ENCODE measurements at places on chromosomes 6 and 20. TPM values are rescaled to one million over a fixed set of nuclear protein-coding genes. Genes with fewer than 3 reads are reported as not detected.

KHDC1 gene
- 3.5 TPM for total RNA-seq

PBX2 gene
- 19.7 TPM for total RNA-seq

TSPO2 gene
- not detected for total RNA-seq

CCM2L gene
- total RNA-seq, result 0.56 TPM

TRIM10 gene
- total RNA-seq, result not detected

TP53TG5 gene
- total RNA-seq, result not detected

PAX1 gene
- not detected for total RNA-seq

MAN1A1 gene
- total RNA-seq, result 0.03 TPM

FAM209A gene
- 0.39 TPM for total RNA-seq

TBCC gene
- total RNA-seq, result 15.7 TPM

FGD2 gene
- total RNA-seq, result not detected

FNDC1 gene
- 0.05 TPM for total RNA-seq

ARMH2 gene
- not detected for total RNA-seq

FIG4 gene
- total RNA-seq, result 4.8 TPM

LINC00237 gene
- not detected for total RNA-seq

ATP6V1G2 gene
- 0.48 TPM for total RNA-seq

COL9A3 gene
- total RNA-seq, result 0.87 TPM

EYS gene
- total RNA-seq, result 0.02 TPM

NKX2-2 gene
- total RNA-seq, result not detected

BNIP5 gene
- total RNA-seq, result not detected

MUCL3 gene
- total RNA-seq, result not detected

KHDRBS2 gene
- total RNA-seq, result not detected

TGM3 gene
- 0.05 TPM for total RNA-seq

BANF2 gene
- not detected for total RNA-seq

FOXP4 gene
- 15.9 TPM for total RNA-seq

SPATS1 gene
- total RNA-seq, result not detected

PRSS35 gene
- total RNA-seq, result 0.08 TPM

RHAG gene
- total RNA-seq, result 0.10 TPM

CCN5 gene
- total RNA-seq, result 38.0 TPM

FOXF2 gene
- 28.8 TPM for total RNA-seq

PCK1 gene
- 0.05 TPM for total RNA-seq

STX11 gene
- 1.8 TPM for total RNA-seq

TUBB2B gene
- 13.2 TPM for total RNA-seq

MATN4 gene
- total RNA-seq, result 0.12 TPM

CAGE1 gene
- 0.10 TPM for total RNA-seq

MLN gene
- total RNA-seq, result not detected

CDH4 gene
- total RNA-seq, result 7.8 TPM

FOXS1 gene
- total RNA-seq, result 0.46 TPM

GLP1R gene
- not detected for total RNA-seq

C6orf15 gene
- not detected for total RNA-seq

PCNA gene
- total RNA-seq, result 433 TPM

NR2E1 gene
- total RNA-seq, result 0.03 TPM

HLA-DQA2 gene
- not detected for total RNA-seq

DAAM2 gene
- total RNA-seq, result not detected

SIM1 gene
- total RNA-seq, result not detected

RAB23 gene
- 8.2 TPM for total RNA-seq

NOX3 gene
- total RNA-seq, result not detected

RCAN2 gene
- total RNA-seq, result not detected

OR12D2 gene
- not detected for total RNA-seq

LAMP5 gene
- 0.05 TPM for total RNA-seq

SNRPB gene
- 866 TPM for total RNA-seq

EIF2S2 gene
- 96.0 TPM for total RNA-seq

PHACTR1 gene
- not detected for total RNA-seq

APOBEC2 gene
- total RNA-seq, result not detected

FUCA2 gene
- total RNA-seq, result 52.7 TPM

ABHD16B gene
- not detected for total RNA-seq

KHDC1L gene
- 0.51 TPM for total RNA-seq

RREB1 gene
- 8.5 TPM for total RNA-seq

FAM217A gene
- total RNA-seq, result not detected

Measured in A549 treated with RU486 at 1 μM for 4 hours (cell line).